Karpas-422 (cell line): ENCODE measurements at places on chromosomes 11 and 22. TPM values are rescaled to one million over a fixed set of nuclear protein-coding genes. Genes with fewer than 3 reads are reported as not detected.

The KIRREL3 gene
- not detected in 2 replicates for total RNA-seq

DNA sequence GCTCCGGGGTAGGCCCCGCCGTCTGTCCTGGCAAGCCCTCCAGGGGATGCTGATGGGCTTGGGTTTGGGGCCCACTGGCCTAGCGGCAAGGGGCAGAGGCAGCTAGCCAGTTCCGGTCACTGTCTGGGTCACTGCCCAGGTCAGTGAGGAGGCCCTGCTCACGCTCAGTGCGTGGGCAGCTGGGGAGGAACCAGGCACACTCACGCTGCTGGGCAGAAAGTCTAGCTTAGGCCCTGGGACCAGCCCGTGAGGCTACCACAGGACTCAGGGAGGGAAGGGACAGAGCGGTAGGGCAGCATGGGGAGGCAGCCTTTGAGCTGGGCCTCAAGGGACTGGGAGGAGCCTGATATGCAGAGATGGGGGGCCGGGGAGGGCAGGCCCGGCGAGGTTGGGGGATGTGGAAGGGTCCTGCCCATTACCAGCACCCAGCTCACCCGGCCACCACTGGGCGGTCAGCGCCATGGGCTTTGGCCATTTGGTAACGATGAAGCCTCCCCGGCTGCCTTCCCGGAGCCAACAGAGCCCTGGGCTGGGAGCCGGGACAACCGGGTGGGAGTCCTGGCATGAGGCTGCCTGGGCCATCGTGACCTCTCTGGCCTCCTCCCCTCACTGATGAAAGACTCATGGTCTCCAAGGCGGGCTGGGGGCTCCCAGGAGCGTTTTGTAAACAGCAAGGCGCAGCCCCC, 14.2 kb downstream of the SHISAL1 start:
- no peaks in the 10 kb centered on the region for H3K36me3 ChIP-seq
- no peaks in the 10 kb centered on the region for H3K27me3 ChIP-seq
- no peaks in the 10 kb centered on the region for H3K4me1 ChIP-seq
- H3K4me3 ChIP-seq, result no peak overlapping the region

DNA sequence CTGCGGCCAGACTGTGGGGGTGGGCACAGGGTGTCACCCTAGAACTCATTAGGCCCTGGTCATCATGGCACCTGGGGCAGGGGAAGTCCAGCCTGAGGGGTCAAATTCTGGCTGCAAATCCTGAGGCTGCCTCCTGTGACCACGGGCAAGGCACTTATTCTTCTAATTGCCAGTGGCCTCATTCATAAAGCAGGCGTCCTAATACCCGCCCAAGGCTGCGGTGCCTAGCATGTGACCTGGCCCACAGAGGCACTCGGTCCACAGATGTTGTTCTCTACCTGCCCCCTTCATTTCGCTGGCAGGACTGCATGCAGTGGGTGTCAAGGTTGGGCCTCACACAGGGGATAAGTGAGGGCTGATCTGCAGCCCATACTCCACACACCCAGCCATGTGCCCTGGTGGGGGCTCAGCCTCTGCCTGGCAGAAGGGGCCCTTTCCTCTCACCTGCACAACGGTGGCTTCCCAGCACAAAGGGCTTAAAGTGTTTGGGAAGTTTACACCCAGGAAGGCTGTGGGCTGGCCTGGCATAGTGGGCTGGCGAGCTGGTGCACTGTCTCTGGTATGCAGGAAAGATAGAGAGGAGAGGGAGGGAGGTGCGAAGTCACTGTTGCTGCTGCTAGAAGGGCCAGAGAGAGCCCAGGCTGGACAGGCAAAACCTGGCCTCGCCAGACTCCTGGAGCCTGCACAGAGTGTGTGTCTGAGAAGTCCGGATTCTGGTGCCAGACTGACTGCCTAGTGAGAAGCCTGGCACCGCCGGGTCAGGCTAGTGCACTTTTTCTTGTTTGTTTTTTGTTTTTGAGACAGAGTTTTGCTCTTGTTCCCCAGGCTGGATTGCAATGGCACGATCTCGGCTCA, 3.2 kb downstream of the MPST start:
- DNase-seq, result no peak
- H3K4me1 ChIP-seq, result peaks cover 18% of the 10 kb centered on the region
- H3K27me3 ChIP-seq, result no peaks in the 10 kb centered on the region
- H3K27ac ChIP-seq, result no peak overlapping the region

DNA sequence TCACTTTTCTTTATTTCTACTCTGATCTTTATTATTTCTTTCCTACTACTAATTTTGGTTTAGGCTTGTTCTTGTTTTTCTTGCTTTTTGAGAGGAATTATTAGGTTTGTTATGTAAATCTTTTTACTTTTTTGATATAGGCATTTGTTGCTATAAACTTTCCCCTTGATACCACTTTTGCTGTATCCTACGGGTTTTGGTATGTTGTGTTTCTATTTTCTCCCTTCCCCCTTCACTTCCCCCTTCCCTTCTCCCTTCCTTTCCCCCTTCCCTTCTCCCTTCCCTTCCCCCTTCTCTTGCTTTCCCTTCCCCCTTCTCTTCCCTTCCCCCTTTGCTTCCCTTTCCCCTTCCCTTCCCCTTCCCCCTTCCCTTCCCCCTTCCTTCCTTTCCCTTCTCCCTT, 529.6 kb downstream of the RAB38 start:
- no peak for DNase-seq
- H3K27me3 ChIP-seq, result 0 out of 2 replicates have a peak, but pooled peaks cover 3% of the 10 kb centered on the region
- no peak overlapping the region for H3K4me3 ChIP-seq
- no peaks in the 10 kb centered on the region for H3K4me1 ChIP-seq
- no peaks in the 10 kb centered on the region for H3K36me3 ChIP-seq

The ANAPC15 gene
- total RNA-seq, result 37.4 and 40.9 TPM in 2 replicates

The TSPAN18 gene
- 0.90 and 1.8 TPM in 2 replicates for total RNA-seq

The TRIM3 gene
- 13.3 and 20.4 TPM in 2 replicates for total RNA-seq

- no peaks in the 10 kb centered on the region for H3K36me3 ChIP-seq
- DNase-seq, result peak; percentile 54
- no peak overlapping the region for H3K27ac ChIP-seq
- H3K4me3 ChIP-seq, result no peak overlapping the region
- no peaks in the 10 kb centered on the region for H3K4me1 ChIP-seq
- no peaks in the 10 kb centered on the region for H3K27me3 ChIP-seq
Observed at GRCh38 chr22:37571258-37571991, 8.5 kb downstream of the LGALS2 start.

The CD3D gene
- total RNA-seq, result 3.7 and 5.7 TPM in 2 replicates

The SEPTIN5 gene
- total RNA-seq, result not detected in 2 replicates

DNA sequence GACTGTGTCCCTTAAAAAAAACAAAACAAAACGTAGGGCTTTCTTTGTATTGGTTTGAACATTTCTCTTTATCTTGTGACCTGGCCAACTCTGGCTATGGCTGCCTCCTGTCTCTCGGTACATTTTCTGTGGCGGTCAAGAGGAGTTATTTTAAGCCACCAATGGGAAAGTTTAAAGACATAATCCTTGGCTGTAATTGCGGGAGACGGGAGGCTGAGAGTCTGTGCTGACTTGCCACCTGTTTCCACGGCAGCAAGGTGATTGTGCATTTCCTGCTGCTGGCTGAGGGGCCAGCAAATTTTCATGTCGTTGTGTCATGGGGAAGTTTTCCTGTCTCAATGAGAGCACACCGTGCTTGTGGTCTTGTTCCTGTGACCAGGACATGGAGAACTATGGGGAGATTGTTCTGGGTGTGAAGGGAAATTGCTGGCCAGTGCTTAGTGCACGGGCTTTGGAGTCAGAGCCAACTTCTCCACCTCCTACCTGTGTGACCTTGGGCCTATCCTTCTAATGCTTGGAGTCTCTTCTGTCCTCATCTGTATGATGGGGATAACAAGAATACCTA, 11.0 kb downstream of the PTPRJ start:
- peaks cover 90% of the 10 kb centered on the region for H3K4me1 ChIP-seq
- H3K27ac ChIP-seq, result peak overlapping the region; percentile 80
- peaks cover 42% of the 10 kb centered on the region for H3K36me3 ChIP-seq
- H3K4me3 ChIP-seq, result no peak overlapping the region
- DNase-seq, result peak; percentile 39

- no peak overlapping the region for H3K27ac ChIP-seq
- 0 out of 2 replicates have a peak, but pooled peaks cover 4% of the 10 kb centered on the region for H3K27me3 ChIP-seq
- no peak for DNase-seq
- no peak overlapping the region for H3K4me3 ChIP-seq
Observed at GRCh38 chr11:17439316-17439782, 37.3 kb downstream of the ABCC8 start.

The PRRG4 gene
- total RNA-seq, result 0.11 and 0.19 TPM in 2 replicates

The FAM89B gene
- total RNA-seq, result 14.2 and 21.9 TPM in 2 replicates

DNA sequence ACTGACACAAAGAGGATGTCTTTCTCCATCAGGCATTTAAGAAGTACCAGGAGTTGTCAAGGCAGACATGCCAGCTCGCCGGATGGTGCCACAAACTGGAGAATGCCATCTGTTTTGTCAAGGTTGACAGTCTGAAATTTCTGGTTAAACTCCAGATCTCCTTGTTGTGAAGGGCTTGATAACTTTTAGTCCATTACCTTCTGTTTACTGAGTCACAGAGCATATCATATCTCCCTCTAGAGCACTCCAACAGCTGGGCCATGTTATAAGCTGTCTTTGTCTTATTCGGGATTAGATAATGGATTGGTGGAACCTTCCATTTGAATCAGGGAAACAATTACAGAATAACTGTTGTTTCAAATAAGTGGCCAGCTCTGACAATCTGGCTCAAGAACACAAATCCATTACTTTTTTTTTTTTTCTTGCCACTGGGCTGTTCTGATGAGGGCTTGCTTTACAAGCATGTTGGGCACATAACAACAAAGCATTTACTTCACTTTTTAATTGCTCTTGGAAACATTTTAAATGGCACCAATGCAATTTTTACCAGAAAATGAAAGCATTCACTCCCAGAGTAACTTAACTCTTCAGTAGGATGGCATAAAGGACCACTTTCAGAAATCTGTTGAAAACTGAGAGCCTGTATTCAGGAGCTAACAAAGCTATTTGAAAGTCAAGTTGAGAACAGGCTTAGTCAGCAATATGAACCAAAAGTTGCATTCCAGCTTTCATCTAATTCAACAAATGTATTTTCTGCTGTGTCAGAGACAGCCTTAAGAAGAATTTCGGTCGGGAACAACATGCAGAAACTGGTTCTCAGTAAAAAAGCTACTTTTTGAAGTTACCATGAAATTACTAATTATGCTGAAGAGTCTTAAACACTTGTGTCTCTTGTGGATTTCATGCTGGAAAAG, 227.6 kb upstream of the PITPNB start:
- H3K27ac ChIP-seq, result no peak overlapping the region
- no peaks in the 10 kb centered on the region for H3K36me3 ChIP-seq
- DNase-seq, result no peak
- no peaks in the 10 kb centered on the region for H3K4me1 ChIP-seq

DNA sequence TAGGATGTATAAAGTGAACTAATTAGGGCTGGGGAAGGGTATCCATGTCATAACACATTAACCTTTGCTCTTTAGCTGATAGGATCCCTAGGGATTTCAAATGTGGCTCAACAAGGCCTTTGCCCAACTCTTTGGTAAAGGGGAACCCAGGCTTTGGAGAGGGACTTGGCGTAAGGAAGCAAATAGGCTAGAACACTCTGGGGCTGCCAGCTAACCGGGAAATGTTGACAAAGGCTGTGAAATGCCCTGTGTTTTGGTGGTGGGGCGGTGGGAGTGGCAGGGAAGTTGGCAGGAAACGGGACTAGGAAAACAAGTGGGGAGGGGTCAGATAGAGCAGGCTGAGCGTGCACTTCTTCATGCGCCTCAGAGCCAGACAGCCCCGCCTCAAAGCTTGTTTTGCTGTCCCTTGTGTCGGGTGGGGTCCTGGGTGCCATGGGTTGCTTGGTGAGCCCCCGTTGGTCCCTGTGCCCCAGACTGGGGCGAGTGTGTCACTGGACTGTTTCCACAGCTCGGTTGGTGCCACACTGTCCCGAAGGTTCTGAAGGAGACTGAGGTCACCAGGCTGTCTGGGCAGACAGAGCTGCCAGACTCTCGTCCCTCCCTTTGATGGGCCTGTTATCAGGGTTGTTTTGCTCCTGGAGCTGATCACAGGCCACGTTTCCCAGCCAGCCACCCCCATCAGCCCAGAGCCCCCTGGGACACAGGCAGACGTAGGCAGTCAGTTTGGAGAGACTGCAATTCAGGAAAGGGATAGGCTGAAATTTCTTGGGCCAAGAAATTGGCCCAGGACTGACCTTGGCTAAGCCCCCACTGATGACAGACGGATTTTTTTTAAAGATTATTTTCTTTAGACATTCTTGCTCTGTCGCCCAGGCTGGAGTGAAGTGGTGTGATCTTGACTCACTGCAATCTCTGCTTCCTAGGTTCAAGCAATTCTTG, 19.6 kb downstream of the KCTD21 start:
- no peaks in the 10 kb centered on the region for H3K27me3 ChIP-seq
- no peaks in the 10 kb centered on the region for H3K36me3 ChIP-seq
- H3K4me1 ChIP-seq, result no peaks in the 10 kb centered on the region
- no peak overlapping the region for H3K27ac ChIP-seq
- no peak overlapping the region for H3K4me3 ChIP-seq
- no peak for DNase-seq

DNA sequence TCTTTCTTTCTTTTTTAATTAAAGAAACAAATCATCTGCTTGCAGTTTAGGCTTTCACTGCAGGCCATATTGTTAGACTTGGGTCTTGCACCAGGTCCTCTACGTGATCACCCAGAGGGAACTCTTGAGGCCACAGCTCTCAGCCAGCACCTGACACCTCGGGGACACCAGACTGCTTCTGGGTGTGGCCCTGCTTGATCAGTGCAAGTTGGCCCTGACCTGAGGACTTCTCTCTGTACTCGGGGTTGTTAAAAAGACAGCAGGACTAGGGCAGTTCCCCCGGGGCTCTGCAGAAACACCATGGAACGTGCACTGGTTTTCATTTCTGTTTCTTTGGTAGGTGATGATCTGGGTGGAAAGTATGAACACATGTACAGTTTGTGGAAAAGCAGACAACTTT, 51.2 kb upstream of the MYO18B start:
- DNase-seq, result no peak
- no peaks in the 10 kb centered on the region for H3K27me3 ChIP-seq
- no peaks in the 10 kb centered on the region for H3K36me3 ChIP-seq
- no peak overlapping the region for H3K4me3 ChIP-seq

DNA sequence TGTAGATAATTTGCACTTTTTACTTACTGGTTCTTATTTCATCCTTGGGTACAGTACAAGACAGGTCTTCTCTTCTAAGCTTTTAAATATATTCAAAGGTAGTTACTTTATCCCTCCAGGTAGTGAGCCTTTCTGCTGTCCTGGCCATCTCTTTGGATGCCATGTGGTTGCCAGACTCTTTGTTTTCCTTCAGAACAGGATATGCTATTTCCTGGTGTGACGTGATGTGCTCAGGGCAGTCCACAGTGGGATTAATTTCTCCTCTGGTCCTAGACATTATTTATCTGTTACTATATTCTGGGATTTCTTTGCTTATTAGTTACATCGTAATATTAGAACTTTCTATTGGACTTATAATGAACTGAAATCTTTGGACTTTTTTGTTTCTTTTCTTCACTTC, 63.7 kb downstream of the PPP6R3 start:
- no peak overlapping the region for H3K4me3 ChIP-seq
- H3K27me3 ChIP-seq, result no peaks in the 10 kb centered on the region
- no peak for DNase-seq
- no peak overlapping the region for H3K27ac ChIP-seq
- peaks cover 71% of the 10 kb centered on the region; the same call in 1 of the 2 replicates for H3K36me3 ChIP-seq

- no peak overlapping the region for H3K27ac ChIP-seq
- H3K4me1 ChIP-seq, result no peaks in the 10 kb centered on the region
- H3K4me3 ChIP-seq, result no peak overlapping the region
- no peaks in the 10 kb centered on the region for H3K27me3 ChIP-seq
Observed at GRCh38 chr11:78332174-78332866, 85.3 kb downstream of the GAB2 start.

The MISFA gene
- 1.2 TPM in 1 of 2 replicates, not detected in the other for total RNA-seq

The DEUP1 gene
- not detected in 2 replicates for total RNA-seq
